ENCODE measurements at places on chromosomes 7 and 10.

DNA sequence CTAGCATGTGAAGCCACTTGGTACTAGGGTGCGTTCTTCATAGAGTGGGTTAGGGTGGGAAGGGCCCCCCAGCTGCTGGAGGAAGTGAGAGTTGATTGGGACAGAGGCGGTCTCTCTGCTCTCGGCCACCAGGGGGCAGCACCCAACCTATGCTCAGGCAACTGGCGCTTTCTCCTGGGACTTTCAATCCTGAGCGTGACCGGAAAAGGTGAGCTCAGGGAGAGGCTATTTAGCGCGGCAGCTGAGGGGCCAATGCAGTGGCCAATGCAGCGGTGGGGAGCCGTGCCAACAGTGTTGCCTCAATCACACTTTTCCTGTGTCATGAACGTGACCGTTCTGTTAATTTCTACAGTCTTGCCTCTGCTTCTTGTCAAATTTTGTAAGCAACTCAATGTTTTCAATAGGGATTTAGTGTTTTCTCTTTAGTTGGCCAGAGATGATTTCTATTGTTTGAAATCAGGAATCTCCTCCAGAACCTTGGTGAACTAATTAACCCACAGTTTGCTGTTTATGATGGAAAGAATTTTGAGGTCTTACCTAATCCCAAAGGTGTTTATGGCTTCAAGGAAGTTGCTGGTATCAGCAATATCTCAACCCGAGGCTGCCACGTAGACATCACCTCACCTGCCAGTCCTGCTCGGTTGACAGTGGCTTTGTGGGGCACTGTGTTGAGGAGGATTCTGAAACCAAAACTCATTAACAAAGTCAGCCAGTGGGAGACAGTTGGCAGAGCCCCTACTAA, 67.9 kb upstream of the PDZD8 start:
- peak; percentile 29 for DNase-seq

DNA sequence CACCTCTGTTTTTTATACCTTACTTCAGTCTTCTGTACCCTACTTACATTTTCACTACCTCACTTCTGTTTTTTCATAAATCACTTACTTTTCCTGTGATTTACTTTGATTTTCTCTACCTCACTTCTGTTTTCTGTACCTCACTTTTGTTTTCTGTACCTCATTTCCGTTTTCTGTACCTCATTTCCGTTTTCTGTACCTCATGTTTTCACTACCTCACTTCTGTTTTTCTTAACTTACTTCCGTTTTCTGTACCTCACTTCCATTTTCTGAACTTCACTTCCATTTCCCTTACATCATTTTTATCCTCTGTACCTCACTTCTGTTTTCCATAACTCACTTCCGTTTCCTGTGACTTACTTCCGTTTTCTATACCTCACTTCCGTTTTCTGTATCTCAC, 492.0 kb upstream of the AKR1E2 start:
- no peak for DNase-seq

DNA sequence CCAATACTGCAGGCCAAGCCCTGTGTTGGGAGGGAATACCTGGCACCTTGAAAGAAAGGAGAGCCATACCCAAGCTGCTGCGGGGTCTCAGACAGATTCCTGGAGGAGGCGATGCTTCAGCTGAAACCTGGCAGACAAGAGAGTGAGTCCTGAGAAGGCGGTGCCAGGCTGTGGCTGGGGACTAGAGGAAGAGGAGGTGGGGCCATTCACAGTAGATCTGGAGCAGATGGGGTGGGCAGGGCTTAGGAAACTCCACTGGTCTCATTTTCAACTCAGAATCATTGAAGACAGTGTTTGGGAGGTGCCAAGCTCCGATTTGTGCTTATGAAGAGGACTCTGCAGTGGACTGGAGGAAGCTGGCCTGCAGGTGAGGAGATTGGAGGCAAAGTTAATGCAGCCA, 236.3 kb upstream of the MKI67 start:
- no peak for DNase-seq

DNA sequence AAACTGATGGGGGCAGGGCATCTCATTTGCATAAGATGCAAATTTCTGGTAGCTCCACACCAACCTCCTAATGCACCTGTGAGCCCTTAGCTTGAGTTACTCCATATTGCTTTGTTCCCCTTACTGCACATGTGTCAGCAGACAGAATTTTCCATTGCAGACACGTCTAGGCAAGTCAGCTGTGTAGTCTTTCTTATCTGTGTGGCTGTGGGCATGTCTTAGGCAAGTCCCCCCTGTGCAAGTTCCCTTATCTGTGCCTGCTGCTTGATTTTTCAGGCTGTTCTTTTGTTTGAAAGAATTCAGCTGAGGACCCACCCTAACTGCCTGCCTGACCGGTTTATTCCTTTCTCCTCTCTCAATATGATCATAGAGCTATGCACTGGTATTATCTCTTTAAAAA, 28.5 kb upstream of the TRIM24 start:
- no peak for DNase-seq

- no peak for DNase-seq
Observed at GRCh38 chr7:79347351-79347750, 106.1 kb downstream of the MAGI2 start.

GRCh38 chr7:145692237-145692950, 424.2 kb upstream of the CNTNAP2 start:
- DNase-seq = no peak
